ENCODE measurements at places on chromosomes 1 and 21.
A peak's percentile ranks its signal among the peaks of the same experiment; 100 is the strongest.

GRCh38 chr1:73914951-73915350 lies 283.0 kb downstream of the LRRIQ3 start:
- DNase-seq: no peak

DNA sequence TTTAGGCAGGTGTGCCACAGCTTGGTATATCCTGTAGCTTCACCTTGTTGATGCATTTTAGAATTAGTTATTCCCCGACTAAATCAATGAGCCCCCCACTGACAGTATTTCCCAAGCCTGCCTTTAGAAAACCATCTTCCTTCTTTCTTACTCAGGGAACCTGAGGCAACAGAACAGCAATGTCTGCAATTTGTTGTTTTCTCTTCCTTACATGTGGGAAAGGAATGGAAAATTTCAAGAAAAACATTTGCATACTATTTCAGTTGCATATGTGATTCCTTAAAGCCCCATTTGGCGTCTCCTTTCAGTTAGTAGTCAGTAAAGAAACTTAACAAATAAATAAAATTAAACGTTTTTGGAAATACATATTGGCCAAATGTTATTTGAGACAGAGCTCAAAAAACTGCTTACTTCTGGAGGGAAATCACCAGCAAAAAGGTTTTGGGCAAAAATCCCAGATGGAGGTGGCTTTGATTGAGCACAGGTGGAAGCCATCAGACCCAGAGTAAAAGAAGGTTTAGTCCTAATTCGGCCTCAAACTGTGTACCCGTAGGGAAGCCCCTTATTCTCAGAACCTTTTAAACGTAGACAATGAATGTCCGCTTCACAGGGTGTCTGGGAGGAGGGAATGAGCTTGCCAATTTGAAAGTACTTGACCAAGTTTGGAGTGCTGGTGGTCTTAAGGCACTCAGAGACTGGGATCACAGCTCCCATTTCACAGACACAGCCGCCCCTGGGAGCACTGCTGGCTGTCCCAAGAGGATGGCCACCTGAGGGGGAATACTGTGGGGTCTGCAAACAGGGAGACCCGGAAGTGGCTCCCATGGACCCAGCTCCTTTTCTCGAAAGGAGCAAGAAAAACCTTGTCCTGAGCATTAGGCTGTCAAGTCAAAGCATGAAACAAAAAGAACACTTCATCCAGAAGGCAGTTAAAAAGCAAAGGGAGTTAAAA lies 9.4 kb downstream of the LHX4 start:
- DNase-seq: no peak

GRCh38 chr1:47711848-47712492 lies 274.1 kb downstream of the FOXD2 start:
- DNase-seq: no peak

DNA sequence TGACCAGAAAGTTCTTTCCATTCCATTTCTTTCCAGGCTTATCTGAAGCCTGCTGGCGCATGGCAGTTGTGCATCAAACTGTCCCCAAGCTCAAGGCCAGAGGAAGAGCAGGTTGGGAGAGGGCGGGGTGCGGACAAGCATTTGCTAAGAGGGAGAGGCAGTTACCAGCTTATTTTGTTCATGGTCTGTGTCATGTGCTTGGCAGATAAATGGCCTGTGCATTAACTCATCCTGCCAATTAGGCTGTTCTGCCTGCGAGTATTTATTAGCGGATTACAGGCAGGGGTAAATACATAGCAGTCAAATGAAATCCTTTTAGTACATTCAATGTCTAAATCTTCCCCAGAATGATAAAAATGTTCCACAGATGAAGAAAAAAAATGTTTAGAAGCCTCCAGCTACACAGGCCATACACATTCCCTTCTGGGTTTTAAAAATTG lies 48.9 kb upstream of the B3GALNT2 start:
- DNase-seq: no peak

GRCh38 chr1:202237052-202237451 lies 43.5 kb downstream of the LGR6 start:
- DNase-seq: peak; percentile 42

GRCh38 chr1:94947437-94947836 lies 20.5 kb upstream of the CNN3 start:
- peak; percentile 86 for DNase-seq

GRCh38 chr1:229334716-229335115 lies 8.1 kb downstream of the CCSAP start:
- DNase-seq: no peak

- DNase-seq: peak; percentile 98
Measured at GRCh38 chr21:33761441-33762036, 119.2 kb downstream of the ITSN1 start.

GRCh38 chr1:229383961-229384360 lies 41.1 kb upstream of the CCSAP start:
- no peak for DNase-seq

GRCh38 chr1:111251570-111251969 lies 24.1 kb downstream of the CHI3L2 start:
- no peak for DNase-seq

DNA sequence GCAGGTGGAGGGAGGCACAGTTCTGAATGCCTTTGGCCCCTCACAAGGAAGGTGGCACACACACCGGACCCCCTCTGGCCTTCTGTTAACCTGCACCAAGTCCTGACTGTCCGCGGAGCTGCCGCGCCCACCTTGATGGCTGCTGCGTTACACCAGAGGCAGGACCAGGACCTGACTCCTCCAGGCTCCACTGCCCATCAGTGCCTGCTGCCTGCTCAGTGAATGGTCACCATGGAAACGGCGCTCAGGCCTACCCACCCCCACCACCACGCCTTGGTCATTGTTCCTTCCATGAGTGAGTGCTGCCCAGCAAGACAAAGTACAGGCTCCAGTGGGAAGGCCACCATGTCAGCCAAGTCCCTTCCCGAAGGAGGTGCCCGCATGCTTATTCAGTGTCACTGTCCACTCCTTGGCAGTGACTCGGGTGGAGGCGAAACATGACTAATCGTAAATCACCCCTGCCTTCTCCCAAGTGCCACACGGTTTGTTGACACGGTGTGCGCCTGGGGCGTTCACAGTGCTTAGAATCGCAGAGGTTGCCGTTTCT lies 57.3 kb downstream of the SLC37A1 start:
- DNase-seq: no peak

DNA sequence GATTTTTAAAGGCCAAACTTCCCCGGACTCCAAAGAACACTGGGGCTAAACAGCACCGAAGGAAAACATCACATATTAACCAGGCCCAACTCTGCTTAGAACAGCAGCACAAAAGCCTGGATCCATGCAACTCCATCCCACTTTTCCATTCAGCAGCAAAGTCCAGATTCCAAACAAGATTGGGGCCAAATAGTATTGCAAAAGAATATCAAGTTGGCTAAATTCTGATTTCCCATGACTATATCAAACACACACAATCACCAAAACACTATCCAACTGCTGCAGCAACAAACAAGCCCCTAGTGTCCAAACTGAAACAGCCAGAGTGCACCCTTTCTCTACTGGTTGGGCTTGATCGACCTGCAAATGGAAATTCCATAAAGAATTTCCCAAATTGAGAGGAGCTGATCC lies 19.4 kb upstream of the TMEM125 start:
- DNase-seq: no peak

GRCh38 chr1:28782011-28782410 lies 30.0 kb upstream of the OPRD1 start:
- DNase-seq: no peak
